ENCODE measurements at places on chromosomes 1 and 21.
A peak's percentile ranks its signal among the peaks of the same experiment; 100 is the strongest.

DNA sequence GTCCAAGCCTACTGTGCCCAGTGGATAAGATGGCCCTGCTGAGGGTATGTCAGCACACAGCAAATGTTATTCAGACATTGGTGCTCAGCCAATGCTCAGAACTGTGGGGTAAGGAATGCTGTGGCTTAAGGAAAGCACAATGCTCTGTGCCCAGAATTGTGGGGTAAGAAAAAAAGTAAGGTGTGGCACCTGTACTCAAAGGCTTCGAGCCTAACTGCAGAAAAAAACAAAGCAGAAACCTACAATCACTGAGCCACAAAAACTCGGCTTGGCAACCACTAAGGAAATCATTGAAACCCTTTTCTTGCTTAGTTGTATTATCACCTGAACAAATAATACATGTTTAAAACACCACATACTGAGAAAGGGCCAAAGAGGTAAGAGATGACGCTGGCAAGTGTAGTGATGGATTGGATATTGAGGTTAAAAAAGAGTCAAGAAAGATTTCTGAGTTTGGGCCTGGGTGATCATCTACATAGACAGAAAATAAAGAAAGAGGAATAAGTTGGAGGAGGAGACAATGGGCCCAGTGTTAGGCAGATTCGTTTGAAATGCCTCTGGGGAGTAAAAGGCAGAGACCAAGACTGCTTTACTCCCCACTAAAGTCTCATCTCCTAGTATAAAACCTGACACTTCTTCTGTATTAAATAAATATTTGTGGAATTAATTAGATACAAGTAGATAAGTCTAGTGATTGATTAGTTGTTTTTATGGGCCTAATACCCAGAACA, 25.9 kb upstream of the ATP1A1 start:
- DNase-seq, result no peak

GRCh38 chr1:40979241-40980067, at the start of gene CTPS1:
Gene CTPS1, plus strand, starts transcription at chr1:40979696. Its CDS starts 3,595 bp downstream, at chr1:40983291.
- peak; percentile 95 for DNase-seq

DNA sequence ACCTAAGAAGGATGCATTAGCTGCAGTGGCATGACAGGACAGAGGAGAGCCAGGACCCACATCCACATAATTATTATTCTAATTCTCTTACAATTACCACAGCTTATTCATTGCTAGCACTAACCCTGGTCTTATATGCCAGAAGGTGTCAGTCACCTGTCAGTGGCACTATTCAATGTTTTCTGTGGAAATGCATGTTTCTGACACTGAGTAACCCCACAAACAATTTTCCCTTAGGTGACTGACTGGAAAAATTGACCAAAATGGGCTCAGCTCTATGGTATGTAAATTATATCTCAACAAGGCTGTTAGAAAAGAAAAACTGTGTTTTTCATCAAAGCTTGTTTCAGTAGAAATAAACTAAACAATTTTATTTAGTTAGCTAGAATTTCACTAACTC, 117.9 kb upstream of the KRTAP19-8 start:
- DNase-seq, result no peak

DNA sequence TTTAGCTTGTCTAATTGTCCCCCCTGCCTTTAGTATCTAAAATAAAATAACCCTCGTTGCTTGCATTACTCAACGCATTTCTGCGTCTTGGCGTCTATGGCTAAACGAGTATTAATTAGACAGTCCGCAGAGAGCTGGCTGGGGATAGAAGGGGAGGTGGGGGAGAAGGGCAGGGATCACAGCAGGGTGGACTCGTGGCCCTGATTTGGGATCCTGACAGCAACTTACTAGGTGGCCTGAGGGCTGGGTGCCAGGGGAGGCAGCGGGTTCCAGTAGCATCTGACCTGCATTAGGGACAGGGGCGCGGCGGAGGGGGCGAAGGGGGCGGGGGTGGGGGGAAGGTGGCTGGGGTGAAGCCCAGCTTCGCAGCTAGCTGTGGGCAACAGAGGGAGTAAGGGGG, 1.1 kb upstream of the BACE2 start:
- DNase-seq, result no peak

DNA sequence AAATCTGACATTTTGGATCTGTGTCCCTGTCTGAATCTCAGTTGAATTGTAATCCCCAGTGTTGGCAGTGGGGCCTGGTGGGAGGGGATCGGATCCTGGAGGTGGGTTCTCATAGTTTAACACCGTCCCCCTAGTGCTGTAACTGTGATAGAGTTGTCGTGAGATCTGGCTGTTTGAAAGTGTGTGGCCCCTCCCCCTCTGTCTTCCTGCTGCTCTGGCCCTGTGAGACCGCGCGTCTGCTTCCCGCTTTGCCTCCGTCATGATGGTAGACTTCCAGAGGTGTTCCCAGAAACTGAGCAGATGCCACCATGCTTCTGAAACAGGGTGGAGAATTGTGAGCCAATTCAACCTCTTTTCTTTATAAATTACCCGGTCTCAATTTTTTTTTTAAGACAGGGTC, 25.0 kb downstream of the AGPAT3 start:
- no peak for DNase-seq

- DNase-seq, result no peak
Measured at GRCh38 chr1:108190001-108190634, 10.0 kb downstream of the SLC25A24 start.

GRCh38 chr1:114109981-114110380, 43.7 kb downstream of the SYT6 start:
- no peak for DNase-seq
